ENCODE measurements at places on chromosomes 2 and 18.

GRCh38 chr18:78492813-78493371, 486.7 kb upstream of the SALL3 start:
- DNase-seq, result no peak

- DNase-seq, result no peak
Observed at GRCh38 chr2:126801473-126801872, 97.2 kb upstream of the TEX51 start.

DNA sequence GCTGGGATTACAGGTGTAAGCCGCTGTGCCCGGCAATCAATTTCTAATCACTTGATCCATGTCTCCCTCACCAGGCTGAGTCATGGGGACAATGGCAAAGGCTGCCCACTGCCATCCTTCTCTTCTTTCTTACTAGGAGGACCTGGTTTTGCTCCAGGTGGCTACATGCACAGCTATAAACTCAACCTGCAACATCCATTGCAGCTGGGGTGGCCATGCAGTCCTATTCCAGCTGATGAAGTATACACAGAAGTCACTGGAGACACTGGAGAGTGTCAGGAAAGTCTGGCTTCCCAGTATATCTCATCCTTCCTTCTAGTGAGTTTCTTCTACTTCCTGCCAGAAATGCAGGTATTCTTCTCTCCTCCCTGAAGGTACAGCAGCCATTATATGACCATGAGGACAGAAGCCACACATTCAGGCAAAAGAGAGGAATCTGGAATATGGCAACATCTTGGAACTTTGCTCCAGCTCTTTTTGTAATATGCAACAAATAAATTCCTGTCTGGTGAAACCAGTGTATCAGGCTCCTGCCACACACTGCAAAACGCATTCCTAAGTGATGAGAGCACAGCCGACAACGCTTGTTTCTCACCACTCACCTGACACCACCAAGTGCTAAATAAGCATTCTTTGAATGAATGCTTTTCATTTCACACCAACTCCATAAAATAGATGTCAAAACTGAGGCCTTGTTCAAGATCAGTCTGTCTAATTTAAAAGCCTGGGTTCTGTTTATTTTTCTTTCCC, 32.3 kb downstream of the SCTR start:
- no peak for DNase-seq

GRCh38 chr2:236236559-236237452, 27.4 kb downstream of the ASB18 start:
- DNase-seq, result no peak

GRCh38 chr2:126534478-126534877, 121.5 kb upstream of the GYPC start:
- no peak for DNase-seq

- DNase-seq, result no peak
Observed at GRCh38 chr2:233449081-233449901, 95.0 kb downstream of the DGKD start.

DNA sequence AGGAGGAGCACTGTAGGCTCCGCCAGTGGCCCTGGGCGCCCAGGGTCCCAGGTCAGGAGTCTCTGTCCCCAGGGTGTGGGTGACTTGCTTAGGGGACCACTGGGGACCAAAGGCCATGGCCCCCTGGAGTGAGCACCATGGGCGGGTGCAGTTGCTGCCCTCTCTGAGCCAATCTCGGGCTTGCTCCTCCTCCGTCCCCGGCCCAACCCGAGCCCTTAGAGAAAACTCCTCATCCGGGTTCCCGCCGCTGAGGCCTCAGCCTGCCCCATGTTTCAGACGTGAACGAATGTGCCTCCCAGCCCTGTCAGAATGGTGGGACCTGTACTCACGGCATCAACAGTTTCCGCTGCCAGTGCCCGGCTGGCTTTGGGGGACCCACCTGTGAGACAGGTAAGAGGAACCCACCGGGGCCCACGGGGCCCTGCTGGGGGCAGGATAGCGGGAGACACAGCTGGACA, 38.6 kb downstream of the SNED1 start:
- no peak for DNase-seq

- DNase-seq, result no peak
Observed at GRCh38 chr2:96546797-96547196, 10.2 kb downstream of the ARID5A start.

- DNase-seq, result no peak
Observed at GRCh38 chr2:41622301-41622700, 425.5 kb upstream of the PKDCC start.

- DNase-seq, result no peak
Observed at GRCh38 chr2:64685430-64685829, 31.7 kb upstream of the SERTAD2 start.

GRCh38 chr2:56889738-56890137, 705.9 kb downstream of the CCDC85A start:
- no peak for DNase-seq

DNA sequence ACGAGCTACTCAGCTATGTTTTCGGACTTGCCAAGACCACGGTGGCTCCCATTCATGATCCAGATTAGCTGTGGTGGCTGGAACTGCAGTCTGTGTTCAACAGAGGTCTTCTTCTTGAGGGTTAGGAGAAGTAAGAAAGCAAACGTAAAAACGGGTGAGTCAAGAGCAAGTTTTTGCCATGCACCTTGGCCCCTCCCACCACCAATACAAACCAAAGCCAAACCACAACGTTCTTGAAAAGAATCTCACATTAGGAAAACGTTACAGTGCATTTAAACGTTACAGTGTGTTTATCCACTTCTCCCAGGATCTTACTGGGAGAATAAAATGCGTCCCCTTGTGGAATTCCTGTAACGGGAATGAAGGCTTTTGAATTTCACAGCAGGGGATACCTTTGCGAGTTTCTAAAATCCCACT, 725 bp downstream of the FBXO48 start:
- DNase-seq, result no peak

- DNase-seq, result no peak
Observed at GRCh38 chr18:33851546-33852078, 273.6 kb downstream of the ASXL3 start.

Measured in coronary artery (tissue), 2 donors.